Posterior cingulate gyrus (tissue), 11 donors: ENCODE measurements at places on chromosomes 12 and 14.
A peak's percentile ranks its signal among the peaks of the same experiment; 100 is the strongest.

- no peak for DNase-seq
Measured at GRCh38 chr12:109881752-109882151, 1.4 kb upstream of the GLTP start.

GRCh38 chr14:90255871-90256270 is 482 bp upstream of the PSMC1 start:
- no peak for DNase-seq

- no peak for DNase-seq
Measured at GRCh38 chr14:22668863-22669262, 24.7 kb upstream of the OR6J1 start.

DNA sequence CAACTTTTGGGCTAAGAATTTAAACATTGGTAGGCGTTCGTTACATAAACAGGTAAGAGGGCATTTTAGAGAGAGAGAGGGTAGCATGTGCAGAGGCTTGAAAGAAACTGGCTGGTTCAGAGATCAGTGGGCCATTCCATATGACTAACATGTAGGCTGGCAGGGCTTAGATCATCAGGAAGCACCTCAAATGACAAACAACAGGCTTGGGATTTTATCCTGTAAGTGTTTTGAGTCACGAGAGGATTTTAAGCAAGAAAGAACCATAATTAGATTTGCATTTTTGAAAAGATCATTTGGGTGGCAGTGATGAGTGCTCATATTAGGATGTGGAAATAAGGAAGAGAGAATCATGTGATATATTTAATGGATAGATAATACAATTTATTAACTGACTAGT is 8.7 kb upstream of the PLEKHA5 start:
- DNase-seq = no peak

DNA sequence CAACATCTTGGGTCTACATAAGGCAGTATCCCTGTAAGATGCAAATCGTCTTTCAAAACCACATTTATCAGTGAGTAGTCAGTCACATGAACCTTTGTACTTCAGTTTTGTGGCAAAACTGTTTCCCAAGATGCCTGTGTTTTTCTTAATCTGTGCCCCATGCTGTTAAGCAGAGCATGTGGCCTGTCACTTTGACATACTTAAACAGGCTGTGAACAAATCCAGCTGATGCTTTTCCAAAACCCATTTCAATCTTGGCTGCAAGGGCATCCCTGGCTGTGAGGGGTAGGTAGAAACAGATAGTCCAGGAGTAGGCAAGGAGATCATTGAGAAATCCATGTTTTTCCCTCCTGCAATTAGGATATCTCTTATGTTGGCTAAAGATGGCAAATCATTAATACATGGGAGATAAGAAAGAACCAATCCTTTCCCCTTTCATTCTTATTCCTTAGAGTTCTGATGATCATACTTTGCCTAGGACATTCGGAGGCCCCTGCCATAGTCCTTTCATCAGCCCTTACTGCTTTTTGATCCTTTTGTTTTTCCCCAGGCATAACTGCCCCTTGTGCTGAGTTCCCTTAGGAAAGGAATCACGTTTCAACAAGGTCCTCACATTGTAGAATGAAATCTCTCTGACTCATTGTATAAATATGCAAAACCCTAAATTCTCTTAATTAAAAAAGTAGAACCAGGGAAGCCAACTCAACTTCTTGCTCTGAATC is 121.1 kb upstream of the EEA1 start:
- DNase-seq = no peak

- DNase-seq = no peak
Measured at GRCh38 chr12:106976668-106977067, 10.3 kb downstream of the MTERF2 start.

DNA sequence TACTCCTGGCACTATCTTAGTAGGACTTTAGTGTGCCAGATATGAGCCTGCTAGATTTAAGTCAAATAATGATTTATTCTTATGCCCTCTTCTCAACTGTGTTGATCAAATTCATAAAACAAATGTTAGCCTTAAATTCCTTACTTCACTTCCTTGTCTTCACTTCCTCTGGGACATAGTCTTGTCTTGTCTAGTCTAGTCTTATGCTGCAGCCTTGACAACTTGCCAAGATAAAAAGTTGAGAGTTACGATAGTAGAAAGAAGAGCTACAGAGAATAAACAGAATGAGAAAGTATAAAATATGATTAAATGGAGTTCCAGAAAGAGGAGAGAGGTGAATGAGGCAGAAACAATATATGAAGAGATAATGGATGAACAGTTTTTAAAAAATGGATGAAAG is 378.1 kb downstream of the DAD1 start:
- no peak for DNase-seq

GRCh38 chr12:115979351-115979750 is 298.1 kb downstream of the MED13L start:
- DNase-seq = no peak

DNA sequence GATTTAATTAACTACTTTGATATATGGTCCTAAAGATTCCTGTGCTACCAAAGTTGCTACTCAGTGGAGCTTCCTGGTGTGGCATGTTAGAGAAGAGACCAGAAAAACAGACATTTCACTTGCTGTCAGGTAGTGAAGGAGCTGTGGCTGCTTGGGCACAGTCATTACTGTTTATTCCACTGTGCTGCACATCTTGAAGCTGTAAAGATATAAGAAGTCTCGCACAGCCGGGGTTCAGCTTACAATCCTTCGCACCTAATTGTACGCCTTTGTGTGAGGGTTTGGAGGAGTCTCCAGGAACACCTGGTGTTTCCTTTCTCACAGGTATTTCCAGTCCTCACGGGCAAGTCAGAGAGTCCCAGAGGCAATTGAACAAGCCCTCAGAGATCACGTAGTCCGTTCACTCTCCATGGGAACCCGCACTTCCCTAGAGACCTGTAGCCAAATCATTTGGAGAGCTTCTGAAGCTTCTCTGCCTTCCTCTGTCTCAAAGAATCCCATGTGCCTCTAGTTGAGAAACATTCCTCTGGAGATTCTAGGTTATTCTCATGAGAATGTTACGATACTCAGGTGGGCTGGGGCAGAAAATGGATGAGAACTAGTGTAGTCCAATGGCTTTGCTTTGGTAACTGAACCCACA is 4.1 kb downstream of the EVL start:
- DNase-seq = no peak

GRCh38 chr12:93970900-93971688 is 177.3 kb upstream of the PLXNC1 start:
- DNase-seq = no peak

- no peak for DNase-seq
Measured at GRCh38 chr12:27541031-27541719, 17.2 kb downstream of the PPFIBP1 start.

DNA sequence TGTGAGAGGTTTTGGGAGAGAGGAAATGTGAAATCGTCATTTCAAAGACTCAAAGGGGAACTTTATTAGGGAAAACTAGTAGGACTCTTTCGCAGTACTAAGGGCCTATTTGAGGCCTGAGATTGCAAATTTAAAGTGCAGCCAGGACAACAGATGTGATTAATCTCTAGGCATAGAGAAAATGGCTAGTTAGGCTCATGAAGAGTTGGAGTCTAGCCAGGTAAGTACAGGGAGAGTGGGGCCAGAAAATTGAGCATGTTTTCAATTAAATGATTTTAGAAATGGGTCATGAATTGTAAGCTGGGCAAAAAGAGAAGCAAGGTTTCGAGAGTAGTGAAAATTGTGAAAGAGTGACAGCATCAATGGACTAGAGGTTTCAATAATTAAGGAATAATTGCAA is 91.9 kb upstream of the LMNTD1 start:
- no peak for DNase-seq

- DNase-seq = no peak
Measured at GRCh38 chr14:90558041-90558982, 161.5 kb downstream of the CALM1 start.

GRCh38 chr12:124452576-124453331 is 114.7 kb downstream of the NCOR2 start:
- peak; percentile 52 for DNase-seq

- DNase-seq = no peak
Measured at GRCh38 chr12:83462419-83462818, 775.7 kb downstream of the TMTC2 start.

DNA sequence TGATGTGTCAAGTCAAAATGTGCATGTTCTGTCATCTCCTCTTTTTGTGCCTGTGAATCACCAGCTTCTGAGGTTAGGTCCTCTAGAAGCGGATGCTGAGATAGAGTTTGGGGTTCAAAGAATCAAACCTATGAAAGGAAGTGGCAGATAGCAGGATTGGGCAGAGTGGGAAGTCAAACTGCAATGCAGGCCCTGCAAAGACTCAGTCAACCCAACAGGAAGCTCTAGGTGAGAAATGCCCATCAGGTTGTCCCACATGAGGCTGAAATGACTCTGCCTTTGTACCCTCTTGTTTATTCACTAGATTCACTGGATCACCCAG is 4.5 kb upstream of the MIA2 start:
- no peak for DNase-seq

DNA sequence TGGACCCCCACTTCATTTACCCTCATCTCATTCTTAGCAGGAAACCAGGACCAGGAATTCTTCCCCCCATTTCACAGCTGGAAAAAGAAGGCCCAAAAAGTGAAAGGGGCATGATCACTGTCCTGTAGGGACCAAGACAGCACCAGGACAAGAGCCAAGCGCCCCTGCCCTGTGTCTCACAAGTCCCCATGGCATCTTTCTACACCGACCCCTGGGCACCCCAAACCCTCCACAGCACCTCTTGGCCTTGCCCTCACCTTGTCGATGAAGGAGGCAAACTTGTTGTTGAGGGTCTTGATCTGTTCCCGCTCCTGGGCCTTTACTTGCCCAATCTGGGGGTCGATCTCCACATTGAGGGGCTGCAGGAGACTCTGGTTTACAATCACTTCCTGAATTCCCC is 710 bp downstream of the KRT76 start:
- no peak for DNase-seq

DNA sequence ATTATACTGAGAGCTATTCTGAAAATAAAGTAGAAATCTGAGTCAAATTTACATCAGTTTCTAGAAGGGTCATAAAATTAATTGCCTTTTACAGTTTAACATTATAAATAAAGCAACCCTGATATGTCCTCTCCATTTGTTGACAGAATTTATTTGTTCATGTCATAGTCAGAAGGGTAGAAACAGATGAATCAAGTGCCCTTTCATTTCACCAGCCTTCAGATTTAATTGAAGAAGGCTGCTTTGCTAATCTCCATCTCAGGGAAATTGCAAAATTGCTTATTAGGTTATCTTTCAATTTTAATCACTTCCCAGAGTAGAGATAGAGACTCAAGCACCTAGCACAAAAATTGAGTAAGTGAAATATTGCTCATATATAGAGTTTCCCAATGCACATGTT is 76.8 kb downstream of the ATXN7L3B start:
- DNase-seq = no peak

DNA sequence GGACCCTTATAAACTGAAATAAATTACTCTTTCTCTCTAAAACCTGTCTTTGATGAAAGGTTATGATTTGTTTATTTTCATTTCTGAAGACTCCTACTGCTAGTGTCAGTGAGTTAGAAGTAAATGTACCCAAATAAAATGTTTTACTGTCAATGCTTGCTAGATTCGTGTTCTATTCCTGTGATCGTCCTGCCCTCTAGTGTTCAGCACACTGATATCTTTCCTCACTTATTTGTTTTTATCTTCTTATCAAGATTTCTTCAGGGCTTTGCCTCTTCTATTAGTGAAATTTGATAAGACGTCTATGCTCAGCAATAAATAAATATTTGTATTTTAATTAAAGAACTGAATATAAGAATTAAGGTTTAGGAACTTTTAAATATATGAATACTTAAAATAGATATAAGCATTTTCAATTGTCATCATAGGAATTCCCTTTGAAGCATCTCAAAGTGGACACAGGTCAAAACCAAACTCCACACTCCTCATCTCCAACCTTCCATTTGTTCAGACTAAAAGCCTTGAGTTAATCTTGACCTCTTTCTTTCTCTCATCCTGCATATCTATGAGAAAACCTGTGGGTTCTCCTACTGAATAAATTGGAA is 75.8 kb downstream of the C12orf50 start:
- DNase-seq = no peak

GRCh38 chr14:36451310-36452065 is 68.5 kb downstream of the NKX2-1 start:
- DNase-seq = no peak

GRCh38 chr12:103929784-103930033 is 501 bp upstream of the HSP90B1 start:
- no peak for DNase-seq

DNA sequence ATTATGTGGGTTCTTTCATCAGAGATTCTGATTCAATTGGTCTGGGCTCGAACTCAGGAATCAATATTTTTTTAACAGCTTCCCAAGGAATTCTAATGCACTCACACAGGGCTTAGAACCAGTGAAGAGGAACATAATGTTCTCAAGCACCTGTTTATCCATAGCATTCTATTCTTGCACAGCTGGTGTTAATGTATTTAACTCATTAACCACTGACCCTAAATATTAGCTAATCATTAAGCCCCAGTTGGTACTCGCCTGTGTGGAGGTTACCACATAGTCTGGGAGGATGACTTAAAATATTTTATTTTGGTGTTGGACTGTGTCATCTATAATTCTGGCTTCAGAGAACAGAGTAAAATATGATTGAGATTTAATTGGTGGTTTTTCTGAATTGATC is 45.3 kb downstream of the LRP6 start:
- no peak for DNase-seq

GRCh38 chr12:79555028-79555925 is 135.5 kb downstream of the PAWR start:
- no peak for DNase-seq

DNA sequence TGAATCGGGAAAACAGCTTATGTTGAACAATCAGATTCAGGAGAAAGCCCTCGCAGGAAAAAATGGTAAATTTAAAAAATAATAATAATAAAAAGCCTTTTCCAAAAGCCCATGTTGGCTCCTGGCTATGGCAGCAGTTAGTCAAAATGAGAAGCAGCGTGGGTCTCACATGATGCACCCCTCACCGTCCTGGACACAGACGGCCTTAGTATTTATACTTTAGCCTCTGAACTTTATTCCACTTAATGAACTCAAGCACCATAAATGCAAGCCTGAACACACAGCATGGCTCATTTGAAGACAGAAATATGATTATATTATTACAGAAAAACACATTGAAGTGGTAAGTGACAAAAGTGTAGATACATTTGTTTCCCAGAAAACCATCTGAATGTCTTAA is 160.9 kb downstream of the RIMBP2 start:
- no peak for DNase-seq

DNA sequence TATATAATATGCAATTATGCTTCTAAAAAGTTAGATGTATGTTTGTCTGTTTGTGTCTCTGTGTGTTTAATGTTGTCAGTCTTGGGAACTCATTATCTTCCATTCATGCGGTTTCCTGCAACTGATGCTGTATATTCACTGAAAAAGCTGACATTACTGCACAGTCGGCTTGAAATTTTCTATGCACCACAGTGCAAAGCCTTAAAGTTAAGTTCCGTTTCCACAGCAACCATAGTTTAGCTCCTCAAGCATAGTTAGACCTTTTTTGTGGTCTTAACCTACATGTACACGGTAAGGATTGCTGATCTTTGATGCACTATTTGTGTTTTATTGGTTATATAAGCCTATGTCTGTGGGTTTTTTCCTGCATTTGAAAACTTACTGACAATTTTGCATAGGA is 309.4 kb downstream of the KCNC2 start:
- DNase-seq = no peak
